Type B pancreatic cell (in vitro differentiated cells): ENCODE measurements at places on chromosomes 6 and 20. TPM values are rescaled to one million over a fixed set of nuclear protein-coding genes. Genes with fewer than 3 reads are reported as not detected.

- H3K36me3 ChIP-seq = no peaks in the 10 kb centered on the region
- no peak overlapping the region for H3K4me3 ChIP-seq
- H3K27me3 ChIP-seq = no peaks in the 10 kb centered on the region
Measured at GRCh38 chr6:39714802-39715201, 10.4 kb downstream of the KIF6 start.

- H3K4me1 ChIP-seq = peaks cover 17% of the 10 kb centered on the region
- no peak overlapping the region for H3K4me3 ChIP-seq
- DNase-seq = no peak
- no peak overlapping the region for H3K27ac ChIP-seq
- H3K36me3 ChIP-seq = peaks cover 3% of the 10 kb centered on the region
- H3K27me3 ChIP-seq = no peaks in the 10 kb centered on the region
Measured at GRCh38 chr6:129104131-129104530, 221.2 kb downstream of the LAMA2 start.

GRCh38 chr6:46979206-46979605 is 57.5 kb upstream of the ADGRF5 start:
- no peak for DNase-seq
- H3K36me3 ChIP-seq = no peaks in the 10 kb centered on the region
- no peaks in the 10 kb centered on the region for H3K27me3 ChIP-seq
- peaks cover 5% of the 10 kb centered on the region for H3K4me1 ChIP-seq
- peak overlapping the region; percentile 44 for H3K27ac ChIP-seq

DNA sequence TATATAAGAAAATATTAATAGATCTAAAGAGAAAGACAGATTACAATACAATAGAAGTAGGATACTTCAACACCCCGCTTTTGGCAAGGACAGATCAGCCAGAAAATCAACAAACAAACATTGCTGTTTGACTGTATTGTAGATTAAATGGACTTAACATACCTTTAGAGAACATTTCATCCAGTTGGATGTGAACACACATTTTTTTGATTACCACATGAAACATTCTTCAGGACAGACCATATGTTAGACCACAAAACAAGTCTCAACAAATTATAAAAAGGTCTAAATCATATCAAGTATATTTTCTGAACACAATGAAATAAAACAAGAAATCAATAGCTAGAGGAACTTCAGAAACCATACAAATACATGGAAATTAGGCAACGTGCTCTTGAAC is 148.2 kb downstream of the TRMT11 start:
- no peaks in the 10 kb centered on the region for H3K4me1 ChIP-seq
- no peaks in the 10 kb centered on the region for H3K27me3 ChIP-seq
- no peak overlapping the region for H3K4me3 ChIP-seq
- no peak overlapping the region for H3K27ac ChIP-seq

DNA sequence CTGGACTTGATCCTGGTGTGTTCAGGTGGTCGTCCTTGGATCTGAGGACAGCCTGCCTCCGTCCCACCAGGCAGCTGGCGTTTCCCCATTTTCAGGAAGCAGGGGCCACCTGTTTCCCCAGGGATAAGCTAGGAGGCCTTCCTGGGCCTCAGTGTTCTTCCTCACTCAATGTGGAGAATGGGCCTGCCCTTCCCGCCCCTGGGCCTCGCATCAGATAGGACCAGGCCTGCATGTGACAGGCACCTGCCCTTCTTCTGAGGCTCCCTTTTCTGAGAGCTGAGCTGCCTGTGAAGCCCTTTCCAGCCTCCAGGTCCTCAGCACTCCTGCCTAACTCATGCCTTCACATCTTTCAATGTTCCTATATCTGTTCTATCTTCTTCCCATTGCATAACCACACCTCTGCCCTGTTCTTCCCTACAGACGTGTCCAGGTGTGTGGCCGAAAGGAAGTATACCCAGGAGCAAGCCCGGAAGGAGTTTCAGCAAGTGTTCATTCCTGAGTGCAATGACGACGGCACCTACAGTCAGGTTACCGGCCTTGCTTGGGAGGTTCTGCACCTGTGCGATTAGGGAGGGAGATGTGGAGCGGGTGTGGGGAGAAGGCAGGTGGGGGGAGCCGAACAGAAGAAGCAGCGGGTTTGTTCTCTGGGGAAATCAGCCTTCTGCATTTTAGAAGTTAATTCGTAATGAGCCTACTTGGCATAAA is 85.1 kb downstream of the SMOC2 start:
- H3K4me1 ChIP-seq = peaks cover 6% of the 10 kb centered on the region
- no peaks in the 10 kb centered on the region for H3K36me3 ChIP-seq
- H3K27ac ChIP-seq = no peak overlapping the region

DNA sequence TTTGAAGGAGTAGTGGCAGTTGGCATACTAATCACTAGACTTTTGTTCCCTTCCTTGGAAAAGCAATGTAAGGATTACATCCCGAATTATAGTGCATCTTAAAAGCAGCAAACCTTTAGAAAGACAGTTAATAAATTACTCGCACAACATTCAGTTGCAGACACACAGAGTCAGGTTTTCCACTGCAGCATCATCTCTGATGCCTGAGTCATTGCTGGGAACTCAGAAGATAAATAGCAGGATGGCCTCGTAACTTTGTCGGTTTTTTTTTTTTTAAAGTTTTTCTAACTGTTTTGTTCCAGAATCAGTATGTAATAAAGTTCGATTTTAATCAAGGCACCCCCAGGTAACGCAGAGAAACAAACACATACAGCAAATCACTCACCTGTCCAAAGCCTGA is 34.3 kb downstream of the GJA10 start:
- no peaks in the 10 kb centered on the region for H3K27me3 ChIP-seq
- peak overlapping the region; percentile 51 for H3K27ac ChIP-seq
- DNase-seq = no peak
- no peak overlapping the region for H3K4me3 ChIP-seq
- H3K36me3 ChIP-seq = peaks cover 8% of the 10 kb centered on the region

DNA sequence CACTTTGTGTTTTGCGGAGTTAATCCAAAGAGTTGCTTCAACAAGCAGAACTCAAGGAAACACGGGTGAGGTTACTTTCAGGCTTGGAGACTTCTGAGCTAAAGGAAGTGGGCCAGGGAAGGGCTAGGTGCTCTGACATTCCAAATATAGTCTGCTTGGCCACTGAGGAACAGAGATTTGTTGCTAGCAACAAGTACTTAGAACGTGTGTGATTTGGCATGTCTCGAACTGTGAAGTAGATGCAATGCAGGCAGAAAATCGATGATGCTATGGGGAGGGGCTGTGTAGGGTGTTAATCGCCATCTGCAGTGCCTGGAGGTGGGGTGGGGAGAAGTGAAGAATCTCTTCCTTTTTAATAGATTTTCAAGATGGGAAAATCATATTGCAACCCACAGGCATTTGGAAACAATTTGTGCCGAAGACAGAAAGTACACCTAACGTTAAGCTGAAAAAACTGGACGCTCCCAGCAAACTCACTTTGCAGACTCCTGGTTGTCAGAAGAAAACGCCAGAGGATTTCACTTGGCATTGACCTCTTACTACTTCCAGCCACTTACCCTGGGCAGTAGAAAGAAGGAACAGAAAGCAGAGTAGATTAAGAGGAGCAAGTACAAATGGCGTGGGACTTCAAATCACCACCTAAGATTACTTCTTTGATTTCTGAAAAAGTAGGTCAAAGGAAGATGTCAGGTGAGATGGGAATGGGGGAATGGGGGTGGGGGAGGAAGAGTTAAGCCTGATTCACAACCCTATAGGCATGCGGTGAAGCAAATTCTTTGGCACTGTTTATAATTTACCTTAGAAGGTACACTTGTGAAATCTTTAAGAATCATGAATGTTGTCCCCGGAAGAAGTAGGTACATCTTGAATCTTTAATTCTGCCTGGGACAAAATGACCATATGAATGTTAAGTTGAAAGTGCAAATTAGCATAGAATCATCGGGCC is 314.1 kb downstream of the CD83 start:
- peak overlapping the region; percentile 24 for H3K27ac ChIP-seq
- H3K4me1 ChIP-seq = peaks cover 32% of the 10 kb centered on the region
- no peak overlapping the region for H3K4me3 ChIP-seq
- no peaks in the 10 kb centered on the region for H3K36me3 ChIP-seq

DNA sequence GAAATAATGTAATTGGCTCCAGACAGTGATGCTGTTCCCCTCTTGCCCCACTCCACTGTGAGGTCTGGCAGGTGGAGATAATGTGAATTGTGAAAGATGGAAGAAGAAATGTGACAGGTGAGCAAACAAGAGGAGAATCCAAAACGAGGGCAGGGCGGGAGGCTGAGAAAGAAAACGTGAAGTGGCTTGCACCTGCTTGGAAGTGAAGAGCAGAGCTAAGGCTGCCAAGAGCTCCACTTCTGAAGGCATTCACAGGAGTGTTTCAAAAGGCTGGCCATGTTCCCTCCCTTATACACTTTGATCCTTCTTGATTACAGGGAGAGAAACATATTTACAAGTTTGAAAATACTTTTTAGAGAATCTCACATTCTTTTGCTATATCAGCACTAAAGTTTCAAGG is 359.4 kb downstream of the EPHA7 start:
- no peaks in the 10 kb centered on the region for H3K36me3 ChIP-seq
- no peak overlapping the region for H3K27ac ChIP-seq
- no peak overlapping the region for H3K4me3 ChIP-seq
- no peaks in the 10 kb centered on the region for H3K4me1 ChIP-seq
- H3K27me3 ChIP-seq = no peaks in the 10 kb centered on the region

DNA sequence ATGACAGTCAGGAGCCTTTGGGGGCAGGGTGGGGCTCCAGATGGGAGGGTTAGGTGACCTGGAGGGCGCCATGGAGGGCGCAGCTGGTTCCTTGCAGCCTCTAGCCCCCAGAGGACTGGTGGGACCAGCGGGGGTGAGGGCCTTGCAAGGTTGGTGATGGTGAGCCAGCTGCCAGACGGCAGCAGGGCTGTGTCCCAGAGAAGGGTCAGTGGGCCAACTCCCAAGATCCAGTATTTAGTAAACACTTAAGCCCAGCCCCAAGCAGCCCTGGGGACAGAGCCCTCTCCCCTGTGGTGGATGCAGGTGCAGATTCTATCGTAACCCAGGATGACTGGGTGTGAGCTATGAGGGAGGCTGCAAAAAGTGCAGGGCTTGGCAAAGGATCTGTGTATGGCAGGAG is 201.5 kb upstream of the RNF24 start:
- H3K27ac ChIP-seq = no peak overlapping the region
- no peak for DNase-seq
- H3K4me3 ChIP-seq = no peak overlapping the region

KCNG1 gene
- total RNA-seq = 78.8 and 238 TPM in 2 replicates

VGLL2 gene
- total RNA-seq = 0.31 and 3.0 TPM in 2 replicates

GRCh38 chr20:60249436-60249835 is 291.2 kb downstream of the CDH26 start:
- H3K27ac ChIP-seq = no peak overlapping the region
- no peaks in the 10 kb centered on the region for H3K36me3 ChIP-seq
- H3K27me3 ChIP-seq = peaks cover 29% of the 10 kb centered on the region
- peak; percentile 42 for DNase-seq

CFAP206 gene
- 2.1 and 5.0 TPM in 2 replicates for total RNA-seq

DNA sequence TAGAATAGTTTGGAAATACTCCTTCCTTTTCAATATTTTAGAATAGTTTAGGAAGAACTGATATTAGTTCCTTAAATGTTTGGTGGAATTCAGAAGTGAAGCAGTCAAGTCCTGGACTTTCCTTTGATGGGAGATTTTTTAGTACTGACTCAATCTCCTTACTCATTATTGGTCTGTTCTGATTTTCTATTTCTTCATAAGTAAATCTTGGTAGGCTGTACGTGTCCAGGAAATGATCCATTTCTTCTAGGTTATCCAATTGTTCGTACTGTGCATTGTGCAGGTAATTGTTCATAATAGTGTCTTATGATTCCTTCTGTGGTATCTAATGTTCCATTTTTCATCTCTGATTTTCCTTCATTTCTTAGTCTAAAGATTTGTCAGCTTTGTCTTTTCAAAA is 138.9 kb downstream of the SYCP2 start:
- no peak for DNase-seq
- peaks cover 3% of the 10 kb centered on the region for H3K4me1 ChIP-seq
- peaks cover 16% of the 10 kb centered on the region for H3K27me3 ChIP-seq
- H3K4me3 ChIP-seq = no peak overlapping the region
